ENCODE measurements at places on chromosomes 6 and 20. TPM values are rescaled to one million over a fixed set of nuclear protein-coding genes. Genes with fewer than 3 reads are reported as not detected.

SYTL3 gene
- 0.65 TPM for total RNA-seq

PRDM13 gene
- not detected for total RNA-seq

TMEM200A gene
- total RNA-seq, result 3.0 TPM

ZC2HC1B gene
- not detected for total RNA-seq

TRIM15 gene
- not detected for total RNA-seq

KCNQ5 gene
- not detected for total RNA-seq

PNPLA1 gene
- total RNA-seq, result not detected

CDSN gene
- not detected for total RNA-seq

SPEF1 gene
- total RNA-seq, result not detected

RWDD1 gene
- total RNA-seq, result 23.7 TPM

C6orf136 gene
- 4.5 TPM for total RNA-seq

CST2 gene
- total RNA-seq, result not detected

DEK gene
- 140 TPM for total RNA-seq

PLN gene
- under 0.01 TPM for total RNA-seq

DNMT3B gene
- 3.6 TPM for total RNA-seq

ADGRG6 gene
- 158 TPM for total RNA-seq

CLDN20 gene
- total RNA-seq, result not detected

FAM83B gene
- not detected for total RNA-seq

VWA7 gene
- total RNA-seq, result not detected

SAMD5 gene
- 3.2 TPM for total RNA-seq

WFDC12 gene
- not detected for total RNA-seq
